ENCODE measurements at places on chromosomes 13 and 19.

DNA sequence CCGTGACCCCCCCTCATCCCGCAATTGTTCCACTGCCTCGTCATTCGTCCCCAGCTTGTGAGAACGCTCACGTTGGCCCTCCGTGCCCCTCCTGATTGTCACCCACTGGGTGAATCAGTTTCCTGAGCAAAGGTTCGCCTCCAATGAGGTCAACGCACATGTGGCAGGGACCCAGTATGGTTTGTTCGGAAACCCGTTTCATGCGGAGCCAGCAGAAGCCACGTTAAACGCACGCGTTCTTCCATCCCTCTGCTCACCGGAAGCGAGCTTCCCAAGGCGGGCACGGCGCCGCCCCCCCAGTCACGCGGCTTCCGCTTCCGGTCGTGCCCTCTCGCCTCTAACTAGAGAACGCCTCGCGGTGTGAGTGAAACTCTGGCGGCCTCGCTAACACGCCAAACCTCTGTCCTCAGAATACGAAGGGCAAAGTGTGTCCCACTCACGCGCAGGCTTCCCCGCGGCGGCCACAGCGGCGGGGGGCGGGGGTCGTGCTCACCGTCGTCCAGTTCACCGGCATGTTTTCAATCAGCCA lies 18.0 kb upstream of the CFAP97D2 start:
- DNase-seq, result no peak

GRCh38 chr19:310141-310651 lies 19.0 kb upstream of the PLPP2 start:
- peak; percentile 74 for DNase-seq

DNA sequence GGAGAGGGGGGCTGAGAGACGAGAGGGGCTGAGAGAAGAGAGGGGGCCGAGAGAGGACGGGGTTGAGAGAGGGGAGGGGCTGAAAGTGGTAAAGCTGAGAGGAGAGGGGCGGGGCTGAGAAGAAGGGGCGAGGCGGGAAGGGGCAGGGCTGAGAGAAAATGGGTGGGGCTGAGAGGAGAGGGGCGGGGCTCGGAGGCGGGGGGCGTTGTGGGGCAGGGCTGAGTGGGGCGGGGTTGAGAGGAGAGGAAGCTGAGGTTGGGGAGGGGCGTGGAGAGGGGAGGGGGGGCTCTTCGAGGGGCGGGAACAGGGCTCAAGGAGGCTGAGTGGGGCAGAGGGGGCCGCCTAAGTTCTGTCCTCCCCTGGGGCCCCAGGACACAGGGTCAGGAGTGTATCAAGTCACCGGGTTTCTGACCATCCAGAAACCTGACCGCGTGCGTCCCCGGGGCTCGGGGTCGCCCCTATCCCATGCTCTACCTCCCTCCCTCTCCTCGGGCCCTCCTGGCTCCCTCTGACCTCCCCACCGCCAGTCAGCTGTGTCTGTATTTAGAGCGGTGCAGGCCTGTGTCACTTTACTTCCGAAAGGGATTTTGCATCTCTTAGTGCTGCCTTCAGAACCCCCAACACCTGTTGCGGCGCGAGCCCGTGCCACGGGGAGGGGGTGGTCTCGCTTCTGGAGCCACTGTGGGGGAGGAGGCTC lies 38.6 kb upstream of the SEMA6B start:
- DNase-seq, result no peak

GRCh38 chr13:21395953-21396352 lies 63.1 kb downstream of the ZDHHC20 start:
- no peak for DNase-seq

DNA sequence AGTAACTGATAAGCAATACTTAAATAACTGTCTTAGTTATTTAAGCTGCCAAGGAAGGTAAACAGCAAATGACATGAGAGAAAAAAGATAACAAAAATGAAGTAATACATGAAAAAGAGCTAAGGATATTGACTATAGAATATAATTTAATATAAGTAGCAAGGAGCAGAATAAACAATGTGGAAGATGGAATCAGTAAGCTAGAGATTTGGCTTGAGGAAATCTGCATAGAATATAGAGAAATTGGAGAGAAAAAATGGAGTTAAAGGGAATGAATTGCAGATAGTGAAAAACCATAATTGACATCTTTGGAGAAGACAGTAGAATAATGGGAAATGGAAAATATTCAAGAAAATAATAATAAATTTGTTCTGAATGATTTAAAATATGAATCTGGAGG lies 127.1 kb downstream of the PDS5B start:
- DNase-seq, result no peak

GRCh38 chr19:2275588-2276428 lies 6.2 kb downstream of the PEAK3 start:
- DNase-seq, result no peak

Measured in astrocyte of the spinal cord (primary cell).